CD4-positive, alpha-beta T cell (primary cell): ENCODE measurements at places on chromosomes 16 and 17.

- no peak for DNase-seq
Observed at GRCh38 chr16:84823484-84823883, 3.7 kb downstream of the CRISPLD2 start.

DNA sequence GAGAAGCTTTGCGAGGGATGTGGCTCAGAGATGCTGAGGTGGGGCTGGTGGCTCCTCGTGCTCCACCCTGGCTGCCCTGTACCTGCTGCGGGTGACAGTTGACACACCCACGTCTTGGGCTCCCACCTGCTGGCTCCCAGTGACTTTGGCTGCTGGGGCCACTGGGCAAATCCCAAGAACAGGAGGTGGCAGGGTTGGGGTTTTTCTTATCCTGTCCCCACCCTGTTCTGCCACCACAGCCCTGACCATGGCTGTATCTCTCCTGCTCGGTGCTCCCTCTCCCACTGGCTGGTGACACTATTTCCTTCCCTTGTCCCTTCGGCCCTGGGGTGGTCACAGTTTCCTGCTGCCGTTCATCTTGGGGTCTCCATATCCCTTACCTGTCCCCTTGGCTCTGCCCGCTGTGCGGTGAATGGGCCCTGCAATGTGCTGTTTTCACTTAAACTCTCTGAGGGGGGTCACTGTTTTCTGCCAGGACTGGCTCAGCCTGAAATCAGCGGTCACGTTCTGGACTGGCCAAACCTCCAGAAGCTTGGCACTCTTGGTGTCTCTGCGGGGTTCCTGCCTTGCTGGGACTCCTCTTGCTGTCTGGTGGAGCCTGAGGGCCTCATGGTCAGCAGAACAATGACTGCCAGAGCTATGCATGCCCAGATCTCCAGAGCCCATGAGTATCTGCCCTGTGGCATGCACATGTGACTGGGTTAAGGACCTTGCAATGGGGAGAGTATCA is 144.2 kb downstream of the IRF8 start:
- no peak for DNase-seq

DNA sequence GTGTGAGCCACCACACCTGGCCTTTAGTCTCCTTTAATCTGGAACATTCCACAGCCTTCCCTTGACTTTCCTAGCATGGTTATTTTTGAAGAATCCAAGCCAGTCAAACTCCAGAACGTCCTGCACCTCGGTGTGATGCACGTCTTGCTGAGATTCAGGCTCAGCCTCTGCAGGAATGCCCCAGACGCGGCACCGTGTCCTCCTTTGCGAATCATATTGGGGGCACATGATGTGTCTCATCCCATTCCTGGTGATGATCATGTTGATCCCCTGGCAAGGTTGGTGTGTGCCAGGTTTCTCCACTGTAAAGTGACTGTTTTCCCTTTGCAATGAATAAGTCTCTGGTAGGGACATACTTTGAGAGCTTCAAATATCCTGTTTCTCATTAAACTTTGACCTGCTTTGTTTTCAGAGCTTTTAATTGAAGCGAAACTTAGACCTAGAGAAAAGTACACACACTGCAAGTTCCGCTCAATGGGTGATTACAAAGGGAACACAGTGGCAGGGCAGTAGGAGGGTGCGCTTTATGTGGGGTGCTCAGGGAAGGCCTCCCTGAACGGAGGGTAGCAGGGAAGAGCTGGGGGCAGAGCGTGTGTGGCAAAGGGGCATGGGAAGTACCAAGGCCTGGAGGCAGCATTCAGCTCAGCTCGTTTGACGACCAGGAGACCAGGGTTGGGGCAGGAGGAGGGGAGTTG is 9.6 kb upstream of the ATP2C2 start:
- no peak for DNase-seq

DNA sequence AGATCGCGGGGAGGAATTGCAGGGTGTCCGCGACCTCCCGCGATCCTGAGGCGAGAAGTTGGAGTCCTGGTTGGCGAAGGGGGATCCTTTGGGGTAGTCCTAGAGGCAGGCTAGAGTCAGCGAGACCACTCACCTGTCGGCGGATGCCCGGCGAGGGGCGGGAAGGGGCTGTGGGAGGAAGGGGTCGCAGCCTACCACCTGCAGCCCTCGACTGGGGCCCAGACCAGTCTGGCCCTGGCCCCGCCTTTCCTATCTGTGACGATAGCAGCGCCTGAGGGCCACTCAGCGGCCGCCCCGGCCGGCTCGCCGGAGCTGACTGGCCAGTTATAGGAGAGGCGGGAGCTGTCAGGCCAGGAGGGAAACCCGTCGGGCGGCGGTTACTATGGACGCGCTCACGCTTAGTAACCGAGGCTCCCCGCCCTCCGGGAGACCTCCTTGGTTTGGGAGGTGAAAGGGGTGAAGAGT is at the start of gene TEKT3:
Gene TEKT3 (minus strand): TSS at position 213 of the 465 bp plus-strand sequence. CDS start 10,012 bp downstream, outside the sequence.
- DNase-seq, result peak; percentile 12

GRCh38 chr17:45677770-45678169 is 106.3 kb upstream of the CRHR1 start:
- no peak for DNase-seq

GRCh38 chr16:57815987-57816745 is 13.9 kb upstream of the KIFC3 start:
- DNase-seq, result peak; percentile 73

- no peak for DNase-seq
Observed at GRCh38 chr17:63365366-63366240, 80.5 kb downstream of the CYB561 start.

DNA sequence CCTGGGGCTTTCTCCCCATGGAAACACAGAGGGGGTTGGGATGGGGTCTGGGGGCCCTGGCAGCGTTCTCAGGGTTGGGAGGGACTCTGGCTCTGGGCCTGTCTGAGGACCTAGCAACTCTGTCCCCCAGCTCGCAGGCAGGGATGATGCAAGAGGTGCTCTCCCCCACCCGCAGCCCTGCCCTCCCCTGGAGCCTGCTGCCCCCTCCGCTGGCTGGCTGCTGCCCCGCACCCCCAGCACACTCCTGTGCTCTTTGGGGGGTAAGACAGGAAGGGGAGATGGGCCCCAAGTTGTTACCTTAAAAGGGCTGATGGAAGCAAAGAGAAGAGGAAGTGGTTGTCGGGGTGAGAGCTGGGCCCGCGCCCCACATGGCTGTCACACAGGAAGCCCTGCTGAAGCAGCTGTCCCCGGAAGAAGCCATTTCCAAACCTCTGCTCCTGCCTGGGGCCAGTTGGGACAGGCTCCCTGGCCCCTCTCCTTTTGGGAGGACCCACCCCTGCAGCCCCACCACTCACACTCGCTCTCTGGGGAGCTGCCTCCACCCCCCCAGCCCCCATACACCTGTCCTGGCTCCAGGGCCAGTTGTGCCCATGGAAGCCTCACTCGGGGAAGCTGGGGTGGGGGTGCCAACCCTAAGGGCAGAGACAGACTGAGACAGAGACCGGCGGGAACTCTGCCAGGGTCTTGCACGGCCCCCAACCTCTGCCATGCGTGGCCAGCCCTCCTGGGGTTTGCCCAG is 2.5 kb downstream of the CORO1A start:
- peak; percentile 82 for DNase-seq

DNA sequence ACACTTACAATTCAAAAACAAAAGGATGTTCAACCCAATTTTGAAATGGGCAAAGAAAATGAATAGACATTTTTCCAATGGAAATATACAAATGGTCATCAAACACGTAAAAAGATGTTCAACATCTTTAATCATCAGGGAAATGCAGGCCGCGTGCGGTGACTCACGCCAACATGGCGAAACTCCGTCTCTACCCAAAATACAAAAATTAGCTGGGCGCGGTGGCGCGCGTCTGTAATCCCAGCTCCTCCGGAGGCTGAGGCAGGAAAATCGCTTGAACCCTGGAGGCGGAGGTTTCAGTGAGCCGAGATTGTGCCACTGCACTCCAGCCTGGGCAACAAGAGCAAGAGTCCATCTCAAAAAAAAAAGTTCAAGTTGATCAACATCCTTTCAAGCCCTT is 1.8 kb upstream of the CLUAP1 start:
- no peak for DNase-seq

DNA sequence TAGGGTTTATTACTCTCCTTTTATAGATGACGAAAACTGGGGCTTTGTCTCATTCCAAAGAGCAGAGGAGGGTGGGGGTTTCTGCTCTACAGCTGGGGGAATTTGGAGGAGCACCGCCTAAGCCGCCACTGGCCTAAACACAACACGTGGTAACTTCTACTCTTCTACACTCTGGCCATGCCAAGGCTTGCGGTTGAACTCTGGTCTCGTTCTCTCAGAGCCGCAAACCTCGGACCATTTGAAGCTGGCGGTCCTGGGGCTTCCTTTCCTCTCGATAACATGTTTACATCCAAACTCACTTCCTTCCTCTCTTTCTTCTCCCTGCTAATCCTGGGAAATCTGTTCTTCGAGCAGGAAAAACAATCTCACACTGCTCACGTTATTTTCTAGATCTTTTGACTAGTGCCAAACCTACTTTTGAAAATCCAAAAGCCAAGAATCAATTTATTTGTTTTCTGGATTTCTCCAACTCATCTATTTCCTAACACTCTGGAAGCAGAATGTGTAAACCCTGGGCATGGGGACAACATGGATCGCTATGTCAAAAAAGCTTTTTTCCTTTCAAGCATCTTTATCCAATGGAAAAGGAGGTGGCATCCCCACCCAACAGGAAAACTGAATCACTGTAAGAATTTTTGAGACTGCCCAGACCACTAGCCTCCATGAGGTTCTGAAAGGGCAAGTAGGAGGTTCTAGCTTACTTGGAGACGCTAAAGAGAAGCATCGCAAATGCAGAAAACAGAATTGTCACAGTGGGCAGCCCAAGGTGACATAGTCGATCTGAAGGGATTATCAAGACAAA is 13.6 kb upstream of the EEF2K start:
- DNase-seq, result peak; percentile 57

DNA sequence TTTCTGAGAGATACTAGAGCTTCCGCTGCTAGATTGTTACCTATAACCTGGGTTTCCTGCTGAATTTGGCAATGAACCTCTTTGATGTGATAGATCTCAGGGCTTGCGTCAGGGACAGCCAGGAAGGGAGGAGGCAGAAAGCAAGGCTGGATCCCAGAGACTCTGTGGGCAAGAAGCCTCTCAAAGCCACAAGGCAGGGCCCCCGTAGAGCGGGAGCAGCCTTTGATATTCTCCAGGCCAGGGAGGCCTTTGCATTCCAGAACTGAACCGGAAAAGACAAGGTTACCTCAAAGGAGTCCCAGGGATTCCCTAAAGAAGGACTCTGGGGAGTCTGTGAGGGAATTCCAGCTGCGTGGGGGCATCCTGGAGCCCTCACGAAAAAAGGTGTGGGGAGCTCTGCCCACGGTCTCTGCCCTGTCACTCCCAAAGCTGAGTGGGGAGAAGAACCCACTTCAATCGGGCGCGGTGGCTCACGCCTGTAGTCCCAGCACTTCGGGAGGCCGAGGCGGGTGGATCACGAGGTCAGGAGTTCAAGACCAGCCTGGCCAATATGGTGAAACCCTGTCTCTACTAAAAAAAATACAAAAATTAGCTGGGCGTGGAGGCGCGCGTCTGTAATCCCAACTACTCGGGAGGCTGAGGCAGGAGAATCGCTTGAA is 14.3 kb upstream of the SCIMP start:
- DNase-seq, result no peak

- DNase-seq, result no peak
Observed at GRCh38 chr17:57092779-57093178, 7.7 kb downstream of the AKAP1 start.

- no peak for DNase-seq
Observed at GRCh38 chr17:17876959-17877528, 40.3 kb upstream of the SREBF1 start.

- DNase-seq, result no peak
Observed at GRCh38 chr17:46911311-46911710, 11.6 kb upstream of the GOSR2 start.

GRCh38 chr16:1530883-1531637 is 2.4 kb upstream of the TMEM204 start:
- no peak for DNase-seq

GRCh38 chr16:78189121-78189520 is 89.7 kb downstream of the WWOX start:
- DNase-seq, result no peak

GRCh38 chr17:80102664-80103448 is 1.5 kb downstream of the GAA start:
- DNase-seq, result no peak

GRCh38 chr17:45149037-45149668 is 878 bp downstream of the HEXIM1 start:
- peak; percentile 68 for DNase-seq

GRCh38 chr16:56549744-56550385 is 15.0 kb upstream of the MT4 start:
- DNase-seq, result no peak

GRCh38 chr16:30096105-30096861 is at the start of gene YPEL3:
Gene YPEL3 (minus strand): TSS chr16:30096213. CDS start chr16:30095482, 731 bp downstream.
- DNase-seq, result peak; percentile 76

GRCh38 chr16:68401871-68402747 is 46.2 kb downstream of the SMPD3 start:
- DNase-seq, result no peak

DNA sequence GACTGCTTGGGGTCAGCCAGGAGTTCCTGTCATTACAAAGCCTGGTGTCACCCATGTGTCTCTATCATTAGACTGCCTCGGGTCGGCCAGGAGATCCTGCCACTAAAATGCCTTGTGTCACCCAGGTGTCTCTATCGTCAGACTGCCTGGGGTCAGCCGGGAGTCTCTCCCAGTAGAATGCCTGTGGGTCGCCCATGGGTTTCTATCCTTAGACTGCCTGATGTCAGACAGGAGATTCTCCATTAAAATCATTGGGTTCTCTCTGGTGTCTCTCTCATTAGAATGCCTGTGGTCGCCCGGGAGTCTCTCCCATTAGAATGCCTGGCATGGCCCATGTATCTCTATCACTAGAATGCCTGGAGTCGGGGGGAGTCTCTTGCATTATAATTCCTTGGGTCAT is 2231.0 kb downstream of the TP53TG3F start:
- DNase-seq, result no peak

- DNase-seq, result no peak
Observed at GRCh38 chr16:19785512-19786130, 67.5 kb downstream of the IQCK start.

- DNase-seq, result no peak
Observed at GRCh38 chr16:52799149-52799548, 252.2 kb upstream of the TOX3 start.

DNA sequence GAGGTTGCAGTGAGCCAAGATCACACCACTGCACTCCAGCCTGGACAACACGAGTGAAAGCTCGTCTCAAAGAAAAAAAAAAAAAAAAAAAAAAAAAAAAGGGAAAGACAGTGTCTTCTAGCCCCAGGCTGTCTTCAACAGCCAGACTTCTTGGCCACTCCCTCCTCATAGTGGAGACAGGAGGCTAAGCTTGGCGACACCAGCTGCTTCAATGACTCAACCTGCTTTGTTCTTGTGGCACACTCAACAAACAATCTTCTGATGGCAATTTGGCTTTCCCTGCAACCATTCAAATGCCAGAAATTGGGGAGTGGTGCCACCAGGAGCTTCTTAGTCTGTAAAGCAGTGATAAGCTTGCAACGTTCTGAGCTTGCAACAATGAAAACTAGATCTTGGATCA is 290.4 kb upstream of the DYNLRB2 start:
- DNase-seq, result no peak
